NCI-H82 (cell line): ENCODE measurements at places on chromosomes 6 and 20.

GRCh38 chr6:109493865-109494264 lies 10.8 kb upstream of the ZBTB24 start:
- DNase-seq, result no peak

GRCh38 chr6:151057061-151057460 lies 182.7 kb upstream of the AKAP12 start:
- no peak for DNase-seq

- DNase-seq, result peak; percentile 9
These were observed 92.2 kb downstream of the MCHR2 start for GRCh38 chr6:99901596-99902384.

DNA sequence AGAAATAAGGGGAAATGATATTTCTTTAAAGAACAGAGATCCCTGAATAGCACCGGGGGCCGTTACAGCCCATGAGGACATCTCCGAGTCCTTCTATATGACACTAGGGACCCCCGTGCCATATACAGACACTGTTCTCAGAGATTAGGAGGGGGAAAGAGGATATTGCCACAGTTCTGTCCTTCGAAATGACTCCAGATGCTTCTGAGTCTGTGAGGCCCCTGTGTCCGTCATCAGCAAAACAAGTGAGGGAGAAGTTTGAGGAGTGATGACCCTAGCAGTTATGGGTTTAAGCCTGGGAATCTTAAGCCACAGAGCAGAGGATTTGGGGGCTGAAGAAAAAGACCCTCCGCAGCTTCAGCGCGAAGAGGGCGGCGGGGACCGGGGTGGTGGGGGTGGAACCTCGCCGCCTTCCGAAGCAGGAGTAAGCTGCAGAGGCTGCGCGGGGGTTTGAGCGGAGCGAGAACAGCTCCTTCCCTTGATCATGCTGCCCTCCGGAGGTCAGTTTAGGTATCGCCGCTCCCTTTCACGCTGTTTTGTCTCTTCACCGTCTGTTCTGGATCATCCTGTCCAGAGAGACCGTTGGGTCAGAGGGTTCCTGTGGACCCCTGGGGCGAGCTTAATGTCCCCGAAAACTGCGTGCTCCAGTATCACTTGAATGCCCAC lies 23.6 kb downstream of the VPS52 start:
- peak; percentile 96 for DNase-seq

DNA sequence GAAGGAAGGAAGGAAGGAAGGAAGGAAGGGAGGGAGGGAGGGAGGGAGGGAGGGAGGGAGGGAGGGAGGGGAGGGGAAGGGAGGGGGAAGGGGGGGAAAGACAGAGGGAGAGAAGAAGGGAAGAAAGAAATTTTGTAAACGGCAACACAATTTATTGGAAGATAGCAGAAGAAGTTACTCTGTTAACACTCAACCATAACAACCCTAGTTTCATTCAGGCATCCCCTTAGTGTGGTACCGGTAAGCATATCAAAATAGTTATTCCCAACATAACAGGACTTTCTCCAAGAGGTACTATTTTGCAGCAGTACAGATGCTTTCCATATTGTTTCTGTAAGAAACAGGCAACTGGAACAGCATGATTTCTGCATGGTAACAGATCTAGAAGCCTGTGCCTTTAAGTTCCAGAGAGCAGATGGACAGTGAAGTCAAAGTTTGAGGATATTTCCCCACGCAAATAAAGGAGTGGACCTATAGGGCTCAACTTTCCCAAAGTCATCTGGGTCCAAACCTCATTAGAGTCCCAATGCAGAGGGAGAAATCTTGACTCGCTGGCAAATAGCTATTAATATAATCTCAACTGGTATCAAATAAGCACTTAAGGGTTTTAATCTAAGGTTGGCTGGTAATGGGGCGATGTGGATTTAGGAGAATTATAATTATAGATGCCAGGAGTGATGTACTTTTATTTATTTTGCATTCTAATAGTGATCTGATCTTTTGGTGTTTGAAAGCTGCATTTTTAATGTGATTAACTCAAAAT lies 69.4 kb downstream of the TENT5A start:
- DNase-seq, result no peak

- DNase-seq, result no peak
These were observed 79.7 kb upstream of the FOXP4 start for GRCh38 chr6:41466437-41466990.

GRCh38 chr6:82015043-82015442 lies 232.5 kb downstream of the IBTK start:
- DNase-seq, result no peak

DNA sequence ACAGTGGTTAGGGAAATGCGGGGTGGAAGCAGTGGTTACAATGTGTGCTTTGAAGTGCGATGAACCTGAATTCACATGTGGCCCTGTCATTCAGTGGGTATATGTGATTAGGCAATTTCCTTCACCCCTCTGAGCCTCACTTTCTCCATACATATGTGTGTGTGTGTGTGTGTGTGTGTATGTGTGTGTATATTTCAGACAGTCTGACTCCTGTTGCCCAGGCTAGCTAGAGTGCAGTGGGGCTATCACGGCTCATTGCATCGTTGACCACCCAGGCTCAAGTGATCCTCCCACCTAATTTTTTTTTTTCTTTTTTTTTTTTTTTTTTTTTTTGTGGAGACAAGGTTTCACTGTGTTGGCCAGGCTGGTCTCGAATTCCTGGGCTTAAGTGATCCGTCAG lies 6.3 kb downstream of the PPP1R14C start:
- DNase-seq, result no peak

DNA sequence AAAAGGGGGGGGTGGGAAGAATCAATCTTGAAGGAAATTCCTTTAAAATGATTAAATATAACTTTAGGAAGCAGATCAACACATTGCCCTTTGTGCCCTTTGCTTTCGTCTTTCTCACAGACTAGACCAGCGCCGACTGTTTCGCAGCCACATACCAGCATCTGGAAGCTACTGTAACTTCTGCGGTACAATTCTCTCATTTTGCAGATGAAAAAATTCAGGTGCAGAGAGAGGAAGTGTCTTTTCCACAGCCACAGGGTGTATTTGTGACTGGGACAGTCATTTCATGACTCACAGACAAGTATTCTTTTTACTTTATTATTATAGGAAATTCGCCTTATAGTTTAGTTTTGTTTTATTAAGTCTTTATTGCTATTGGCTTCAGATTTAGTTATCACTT lies 84.2 kb downstream of the UST start:
- no peak for DNase-seq

GRCh38 chr6:118309337-118310093 lies 238.6 kb upstream of the PLN start:
- peak; percentile 63 for DNase-seq

DNA sequence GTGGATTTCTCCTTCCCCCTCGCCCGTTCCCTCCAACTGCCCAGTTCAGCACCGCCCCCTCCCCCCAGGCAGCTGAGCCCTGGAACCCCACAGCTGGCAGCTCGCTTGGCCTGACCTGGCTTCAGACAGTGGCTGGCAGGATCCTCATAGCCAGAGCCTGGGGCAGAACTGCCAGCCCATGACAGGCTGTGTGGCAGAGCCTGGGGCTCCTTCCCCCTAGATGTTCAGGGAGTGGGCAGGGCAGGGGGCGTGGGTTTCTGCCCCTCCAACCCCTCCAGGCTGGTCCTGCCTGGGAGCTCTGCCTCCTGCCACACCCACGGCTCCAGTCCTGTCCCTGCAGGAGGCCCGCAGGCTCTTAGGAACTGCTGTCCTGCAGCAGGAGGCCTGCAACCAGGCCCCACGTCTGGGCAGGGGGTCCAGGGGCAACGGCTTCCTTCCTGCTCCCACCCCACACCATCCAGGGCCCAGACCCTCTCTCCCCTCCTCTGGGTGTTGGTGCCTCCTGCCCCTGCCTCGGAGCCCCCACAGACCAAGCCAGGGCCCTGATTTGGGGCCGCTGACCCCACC lies 9.6 kb upstream of the KCNQ2 start:
- no peak for DNase-seq

- peak; percentile 79 for DNase-seq
These were observed 859 bp downstream of the PPP1R10 start for GRCh38 chr6:30615958-30616810.

DNA sequence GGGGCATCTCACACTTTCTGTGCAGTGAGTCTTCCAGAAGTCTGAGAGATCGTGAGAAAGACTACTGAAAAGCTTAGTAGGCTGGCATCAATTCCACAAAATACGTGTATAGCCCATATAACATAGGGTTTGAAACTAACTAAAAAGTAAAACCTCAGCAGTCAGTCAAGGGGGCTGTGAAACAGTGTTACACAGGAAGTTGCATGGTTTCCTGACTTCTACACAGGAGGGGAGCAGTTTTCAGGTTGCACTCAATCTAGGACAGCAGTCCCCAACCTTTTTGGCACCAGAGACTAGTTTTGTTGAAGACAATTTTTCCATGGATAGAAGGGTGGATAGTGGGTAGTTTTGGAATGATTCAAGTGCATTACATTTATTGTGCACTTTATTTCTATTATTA lies 4.7 kb upstream of the LY86 start:
- DNase-seq, result no peak

GRCh38 chr6:112957536-112957916 lies 610.4 kb downstream of the RFPL4B start:
- DNase-seq, result no peak

DNA sequence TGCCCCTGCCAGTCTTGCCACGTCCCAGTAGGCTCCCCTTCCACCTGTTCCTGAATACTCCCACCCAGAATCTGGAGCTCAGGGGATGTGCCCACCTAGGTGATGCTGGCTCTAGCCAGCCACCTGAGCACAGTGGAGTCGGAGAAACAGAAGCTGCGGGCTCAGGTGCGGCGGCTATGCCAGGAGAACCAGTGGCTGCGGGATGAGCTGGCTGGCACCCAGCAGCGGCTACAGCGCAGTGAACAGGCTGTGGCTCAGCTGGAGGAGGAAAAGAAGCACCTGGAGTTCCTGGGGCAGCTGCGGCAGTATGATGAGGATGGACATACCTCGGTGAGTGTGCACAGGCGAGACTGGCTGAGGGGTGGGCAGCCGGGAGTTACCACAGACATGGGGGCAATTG lies 3.4 kb downstream of the KLC4 start:
- no peak for DNase-seq

DNA sequence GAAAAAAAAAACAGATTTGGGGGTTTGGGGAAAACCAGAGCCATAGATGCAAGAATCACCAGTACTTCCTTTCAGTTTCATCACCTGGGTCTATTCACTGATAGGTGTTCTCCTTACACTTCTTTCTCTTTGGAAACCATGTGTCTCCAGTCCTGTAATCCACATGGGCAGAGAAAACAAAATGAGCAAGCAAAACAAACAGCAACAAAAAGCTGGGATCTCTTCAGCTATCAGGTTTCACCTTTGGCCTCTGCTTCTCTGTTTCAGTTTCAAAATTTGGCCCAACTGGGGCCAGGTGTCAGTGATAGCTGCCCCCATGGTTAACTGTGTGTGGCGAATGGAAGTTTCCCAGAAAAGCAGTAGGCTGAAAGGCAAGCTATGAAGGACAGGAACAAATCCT lies 220.0 kb upstream of the THBS2 start:
- no peak for DNase-seq

- peak; percentile 72 for DNase-seq
These were observed 306.4 kb upstream of the CITED2 start for GRCh38 chr6:139680819-139681218.

- DNase-seq, result no peak
These were observed 8.4 kb upstream of the NSFL1C start for GRCh38 chr20:1474817-1475603.

DNA sequence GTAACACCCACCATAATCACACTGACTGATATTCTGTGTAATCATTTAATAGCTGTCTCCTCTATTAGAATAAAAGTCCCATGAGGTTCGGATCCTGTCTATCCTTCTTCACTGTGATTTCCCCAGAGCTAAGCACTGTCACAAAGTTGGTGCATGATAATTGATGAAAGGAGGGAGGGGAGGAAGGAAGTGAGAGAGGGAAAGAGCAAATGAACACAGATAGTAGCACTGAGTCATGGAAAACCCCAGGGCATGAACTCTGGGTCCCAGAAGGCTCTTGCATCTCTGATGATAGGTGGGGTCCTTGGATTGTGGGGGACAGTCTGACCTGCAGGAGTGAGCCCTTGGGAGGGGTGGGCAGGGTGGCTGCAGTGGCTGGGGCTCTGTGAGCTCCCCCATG lies 294.1 kb downstream of the LRFN2 start:
- no peak for DNase-seq

GRCh38 chr6:169370054-169370453 lies 116.4 kb upstream of the THBS2 start:
- DNase-seq, result no peak

GRCh38 chr20:61732511-61733210 lies 333.0 kb downstream of the TAF4 start:
- no peak for DNase-seq

- no peak for DNase-seq
These were observed 49.5 kb downstream of the KCNS1 start for GRCh38 chr20:45051204-45052060.

- no peak for DNase-seq
These were observed 33.3 kb upstream of the SLC22A16 start for GRCh38 chr6:110509617-110510241.

DNA sequence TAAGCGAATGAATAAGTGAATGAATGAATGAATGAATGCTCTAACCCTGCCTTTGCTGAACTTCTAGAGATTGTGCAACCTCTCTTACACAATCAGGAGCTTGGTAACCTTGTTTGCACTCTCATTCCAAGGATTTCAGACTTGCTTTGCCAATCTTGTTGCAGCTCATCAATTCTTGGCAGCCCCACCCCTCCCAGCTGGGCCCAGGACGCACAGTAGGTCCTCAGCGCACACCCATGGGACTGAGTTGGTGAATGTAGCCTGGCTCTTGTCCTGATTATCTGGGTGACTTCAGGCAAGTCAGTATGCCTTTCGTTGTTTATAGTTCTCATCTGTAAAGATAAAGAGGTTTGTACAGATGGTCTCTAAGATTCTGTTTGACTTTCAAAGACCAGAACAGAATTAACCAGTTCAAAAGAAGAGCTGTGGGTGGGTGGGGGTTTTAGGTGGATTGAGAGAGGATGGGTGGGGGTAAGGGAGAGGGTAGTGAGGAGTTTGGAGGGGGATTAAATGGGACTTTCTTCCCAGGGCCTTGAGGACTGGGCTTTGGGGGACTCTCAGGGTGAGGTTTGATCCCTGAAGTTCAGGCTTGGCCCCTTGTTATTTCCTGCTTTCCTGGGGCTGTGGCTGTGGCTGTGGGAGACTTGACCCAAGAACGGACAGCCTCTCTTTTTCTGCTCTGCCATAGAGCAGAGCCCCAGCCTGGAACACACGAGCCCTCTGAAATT lies 33.2 kb downstream of the VEGFA start:
- DNase-seq, result peak; percentile 23
